ENCODE measurements at places on chromosomes 2 and 18.

DNA sequence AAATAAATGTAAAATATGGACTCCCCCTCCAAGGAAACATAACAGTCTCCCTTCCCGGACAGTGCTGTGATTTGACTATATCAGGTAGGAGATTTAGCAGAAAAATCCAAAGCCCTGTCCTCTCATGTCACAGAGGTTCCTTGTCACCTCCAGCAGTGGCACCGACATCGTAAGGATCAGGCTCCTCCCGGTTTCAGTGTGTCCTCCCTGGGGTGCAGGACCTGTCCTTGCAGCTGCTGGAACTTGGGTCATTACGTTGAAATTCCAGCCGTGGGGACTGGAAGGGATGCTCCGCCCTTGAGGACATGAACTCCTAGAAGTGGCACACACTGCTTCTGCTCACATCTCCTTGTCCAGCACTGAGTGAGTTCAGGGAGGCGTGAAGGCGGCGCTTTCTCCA, 101.1 kb upstream of the ODC1 start:
- DNase-seq: no peak

GRCh38 chr2:170530803-170531564, 184.2 kb upstream of the SP5 start:
- DNase-seq: no peak

DNA sequence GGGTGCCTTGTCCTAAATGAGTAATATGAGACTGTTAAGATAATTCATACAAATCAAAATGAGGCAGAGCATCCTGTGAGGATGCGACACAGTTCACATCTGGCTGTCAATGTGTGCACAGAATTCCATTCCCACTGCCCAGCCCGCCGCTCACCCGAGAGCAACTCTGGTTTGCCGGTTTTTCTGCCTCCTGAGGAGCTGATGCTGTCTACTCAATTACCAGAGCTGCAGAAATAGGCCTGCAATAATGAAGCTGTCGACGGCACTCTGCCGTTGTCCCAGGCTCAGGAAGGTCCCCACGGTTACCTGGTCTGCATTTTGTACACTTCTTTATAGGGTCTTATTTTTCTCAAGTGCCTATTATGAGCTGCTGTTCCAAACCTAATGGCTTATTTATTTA, 55.7 kb upstream of the LYPD1 start:
- DNase-seq: no peak

- no peak for DNase-seq
These were observed 14.8 kb downstream of the SLC66A2 start for GRCh38 chr18:79936641-79937040.

DNA sequence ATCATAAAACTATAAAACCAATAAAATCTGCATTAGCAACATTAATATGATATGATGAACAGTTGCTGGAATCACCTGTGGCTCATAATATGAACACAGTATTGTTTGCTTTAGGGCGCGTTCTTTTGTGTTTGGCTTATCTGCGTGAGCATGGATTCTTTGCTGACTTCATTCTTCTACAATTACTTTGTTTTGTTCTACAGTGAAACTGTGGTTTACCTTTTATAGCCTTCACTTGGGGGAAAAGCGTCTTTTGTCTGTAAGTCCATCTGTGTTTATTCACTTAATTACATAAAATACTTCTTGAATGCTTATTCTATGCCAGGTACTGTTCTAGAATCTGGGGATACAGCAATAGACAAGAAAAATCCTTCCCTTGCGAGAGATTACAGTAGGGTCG, 74.0 kb upstream of the SEC11C start:
- no peak for DNase-seq

- DNase-seq: no peak
These were observed 345.0 kb upstream of the ACVR2A start for GRCh38 chr2:147499785-147500184.

- no peak for DNase-seq
These were observed 5.0 kb upstream of the APCDD1 start for GRCh38 chr18:10449396-10449795.

GRCh38 chr2:171478345-171478744, 43.9 kb upstream of the CYBRD1 start:
- peak; percentile 15 for DNase-seq

DNA sequence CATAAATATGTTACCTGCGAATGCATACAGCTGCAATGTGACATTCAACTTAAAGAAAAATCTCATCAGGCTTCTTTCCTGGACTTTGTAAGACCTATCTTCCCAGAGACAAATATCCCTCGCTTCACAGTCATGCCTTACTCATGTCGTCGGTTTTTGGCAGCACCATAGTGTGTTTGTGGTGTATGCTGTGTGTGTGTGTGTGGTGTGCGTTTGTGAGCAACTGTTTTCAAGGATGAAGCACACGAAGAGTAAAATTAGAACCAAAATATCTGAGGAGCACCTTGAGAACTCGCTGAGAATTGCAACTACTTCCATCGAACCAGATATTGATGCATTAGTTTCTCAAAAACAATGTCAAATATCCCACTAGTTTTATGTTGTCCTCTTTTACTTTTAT, 56.9 kb downstream of the ASB1 start:
- DNase-seq: no peak

- no peak for DNase-seq
These were observed 358.2 kb upstream of the MYT1L start for GRCh38 chr2:2689306-2689705.

DNA sequence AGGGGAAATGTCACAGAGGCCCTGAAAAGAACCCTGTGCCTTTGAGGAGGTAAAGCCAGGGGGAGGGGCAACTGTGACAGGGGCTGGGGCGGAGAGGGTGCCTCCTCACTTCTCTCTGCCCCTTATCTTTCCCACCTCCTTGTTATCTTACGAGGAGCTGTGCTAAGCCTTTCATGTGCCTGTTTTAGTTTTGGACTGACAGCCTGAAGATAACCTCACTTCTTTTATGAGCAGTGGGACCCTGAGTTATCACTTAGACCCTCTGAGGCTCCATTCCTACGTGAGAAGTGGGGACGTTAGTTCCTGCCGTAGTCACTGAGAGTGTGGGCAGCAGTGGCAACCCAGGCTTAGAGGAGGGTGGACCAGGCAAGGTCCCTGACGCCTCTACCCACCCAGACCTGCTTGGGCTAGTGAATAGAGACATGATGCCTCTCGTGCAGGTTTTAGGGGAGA, 39.5 kb upstream of the LBH start:
- DNase-seq: no peak

DNA sequence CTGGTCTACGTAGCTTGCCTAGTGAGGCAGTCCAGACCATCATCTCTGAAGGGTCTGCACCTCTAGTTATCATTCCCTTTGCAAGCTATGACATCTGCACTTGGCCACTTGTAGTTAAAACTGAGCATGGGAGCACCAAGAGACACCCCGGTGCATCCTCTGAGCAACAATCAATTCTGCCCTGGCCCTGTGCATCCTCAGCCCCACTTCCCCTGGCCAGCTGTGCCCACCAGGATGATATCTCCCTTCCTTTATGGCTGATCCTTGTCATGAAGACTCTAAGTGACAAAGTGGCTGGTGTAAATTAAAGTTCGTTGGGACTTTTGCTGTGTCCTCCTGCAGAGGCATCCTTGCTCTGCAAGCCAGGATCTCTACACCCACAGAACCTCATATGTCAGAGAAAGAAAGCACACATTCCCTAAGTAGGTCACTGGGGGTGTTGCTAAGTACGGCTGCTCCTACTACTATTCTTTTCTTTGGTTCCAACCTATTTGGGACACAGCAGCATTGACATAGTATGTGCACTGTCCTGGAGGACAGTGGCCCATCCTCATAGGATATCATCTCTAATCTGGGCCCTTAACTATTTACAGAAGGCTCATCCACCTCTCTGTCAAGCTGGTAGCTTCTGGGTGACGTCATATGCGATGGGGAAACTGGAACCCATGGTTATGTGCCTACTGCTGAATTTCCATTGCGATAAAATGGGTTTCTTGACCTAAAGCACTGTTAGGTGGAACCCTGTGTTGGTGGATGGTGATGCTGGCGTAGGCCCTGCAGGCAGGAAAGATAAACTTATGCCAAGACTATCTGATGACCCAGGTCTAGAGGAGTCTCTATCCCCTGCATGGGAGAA, 384.3 kb upstream of the ID2 start:
- DNase-seq: no peak

DNA sequence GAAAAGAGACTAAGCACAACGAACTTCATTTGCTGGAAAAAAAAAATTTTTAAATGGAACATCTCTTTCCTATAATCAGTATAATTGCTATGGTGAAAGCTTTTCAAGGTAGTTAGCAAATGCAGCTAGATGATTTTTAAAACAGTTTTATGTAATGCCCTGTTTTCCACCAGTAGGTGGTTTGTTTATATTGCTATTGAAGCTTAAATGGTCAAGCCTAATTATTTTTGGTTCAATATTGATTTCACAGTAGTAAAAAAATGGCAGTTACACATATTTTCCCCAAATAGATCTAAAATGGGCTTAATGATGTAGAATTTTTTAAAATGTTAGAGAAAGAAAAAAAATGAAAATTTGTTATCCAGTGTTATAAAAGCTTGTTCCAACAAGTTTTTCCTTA, 70.2 kb downstream of the CDH19 start:
- no peak for DNase-seq

- DNase-seq: no peak
These were observed 38.0 kb downstream of the TSHZ1 start for GRCh38 chr18:75248426-75249174.

DNA sequence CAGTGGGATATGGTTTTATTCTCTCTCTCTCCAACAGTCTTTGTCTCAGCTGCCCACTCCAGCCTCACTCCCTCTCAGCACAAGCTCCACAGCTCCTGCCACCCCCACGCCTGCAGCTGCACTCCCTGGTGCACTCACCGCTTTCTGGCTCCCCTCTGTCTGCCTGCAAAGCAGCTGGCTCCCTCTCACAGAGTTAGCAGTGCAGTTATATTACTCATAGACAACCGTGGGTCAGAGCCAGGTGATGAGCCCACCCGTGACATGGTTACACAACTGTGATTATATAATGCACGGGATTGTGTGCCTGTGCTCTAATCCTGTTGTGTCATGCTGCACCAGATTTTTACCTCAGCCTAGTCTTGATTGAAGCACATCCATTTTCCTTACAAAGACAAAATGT, 276.9 kb upstream of the CHAC2 start:
- DNase-seq: peak; percentile 44

GRCh38 chr18:57431467-57432080, 3.6 kb upstream of the ONECUT2 start:
- DNase-seq: no peak

DNA sequence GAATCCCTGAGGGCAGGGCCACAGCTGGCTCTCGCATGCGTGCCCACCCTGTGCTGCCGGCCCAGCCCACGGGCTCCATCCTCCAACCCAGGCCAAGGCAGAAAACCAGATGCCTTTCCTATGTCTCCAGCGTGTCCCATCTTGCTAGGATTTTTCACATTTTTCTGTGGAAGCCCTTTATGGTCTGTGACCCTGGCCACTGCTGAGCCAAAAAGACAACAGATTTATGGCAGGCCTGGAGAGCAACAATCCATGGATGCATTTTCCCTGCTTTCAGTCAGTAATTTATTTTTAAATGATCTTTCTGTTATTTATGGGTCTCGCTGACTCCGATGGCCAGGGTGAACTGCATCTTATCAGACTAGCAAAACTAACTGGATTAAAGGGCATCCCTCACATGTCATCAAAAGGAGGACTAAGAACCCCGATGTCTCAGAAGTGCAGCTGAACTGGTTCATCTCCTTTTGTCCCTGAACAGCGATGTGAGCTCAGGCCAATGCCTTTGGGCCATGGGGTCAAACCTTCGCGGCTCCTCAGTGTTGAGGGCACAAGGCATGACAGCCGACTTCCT, 346.0 kb downstream of the CYRIA start:
- no peak for DNase-seq

- peak; percentile 68 for DNase-seq
These were observed 88.4 kb downstream of the PMAIP1 start for GRCh38 chr18:59988098-59988706.
